ENCODE measurements at places on chromosomes 12 and 14.

- DNase-seq: no peak
These were observed 133.1 kb downstream of the CACNA1C start for GRCh38 chr12:2185751-2186341.

DNA sequence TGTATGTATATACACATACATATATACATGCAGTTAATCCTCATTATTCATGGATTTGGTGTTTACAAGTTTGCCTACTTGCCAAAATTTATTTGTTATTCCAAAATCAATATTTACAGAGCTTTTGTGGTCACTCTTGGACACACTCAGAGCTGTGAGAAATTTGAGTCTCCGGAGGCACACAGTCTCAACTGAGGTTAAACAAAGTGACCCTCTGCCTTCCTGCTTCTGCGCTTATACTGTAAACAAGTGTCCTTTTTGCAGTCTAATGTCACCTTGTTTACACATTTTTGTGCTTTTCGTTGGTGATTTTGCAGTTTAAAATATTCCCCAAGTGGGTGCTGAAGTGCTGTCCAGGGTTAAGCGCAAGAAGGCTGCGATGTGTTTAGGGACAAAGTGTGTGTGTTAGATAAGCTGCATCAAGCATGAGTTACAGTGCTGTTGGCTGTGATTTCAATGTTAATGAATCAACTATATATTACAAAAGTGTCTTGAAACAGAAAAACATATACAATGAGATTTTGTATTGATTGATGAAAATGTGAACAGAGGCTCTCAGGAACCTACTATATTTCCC, 13.1 kb upstream of the LTA4H start:
- DNase-seq: no peak

DNA sequence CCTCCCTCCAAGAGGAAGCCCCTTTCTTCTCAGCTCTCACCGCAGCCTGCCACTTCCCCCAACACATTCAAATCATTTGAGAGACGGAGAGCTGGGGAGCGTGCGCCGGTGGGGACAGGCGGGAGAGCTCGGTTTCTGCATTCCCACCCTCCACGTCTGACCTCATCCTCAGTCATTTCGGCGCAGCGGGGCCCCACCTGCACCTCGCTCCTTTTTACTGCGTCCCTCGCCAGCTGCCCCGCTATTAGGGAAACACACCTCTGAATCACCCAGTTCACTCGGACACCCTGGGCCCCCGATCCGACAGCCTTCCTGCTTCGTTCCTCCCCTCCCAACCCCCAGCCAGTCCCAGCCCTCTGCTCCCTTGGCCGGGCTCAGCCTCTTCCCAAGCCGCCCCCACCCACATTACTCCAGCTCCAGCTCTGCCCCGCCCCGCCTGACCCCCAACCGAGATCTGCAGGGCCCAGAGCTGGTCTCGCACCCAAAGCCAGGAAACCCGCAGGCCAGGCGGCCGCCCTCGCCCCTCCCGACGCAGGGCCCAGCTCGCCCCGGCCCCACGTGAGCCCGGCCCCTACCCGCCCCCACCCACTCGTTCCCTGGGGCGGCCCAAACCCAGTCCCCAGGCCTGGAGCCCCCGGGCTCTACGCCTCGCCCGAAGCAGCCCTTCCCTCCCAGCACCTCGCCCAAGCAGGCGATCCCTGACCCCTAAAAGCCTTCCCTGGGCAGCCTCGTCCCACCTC, 783 bp downstream of the CORO1C start:
- no peak for DNase-seq

DNA sequence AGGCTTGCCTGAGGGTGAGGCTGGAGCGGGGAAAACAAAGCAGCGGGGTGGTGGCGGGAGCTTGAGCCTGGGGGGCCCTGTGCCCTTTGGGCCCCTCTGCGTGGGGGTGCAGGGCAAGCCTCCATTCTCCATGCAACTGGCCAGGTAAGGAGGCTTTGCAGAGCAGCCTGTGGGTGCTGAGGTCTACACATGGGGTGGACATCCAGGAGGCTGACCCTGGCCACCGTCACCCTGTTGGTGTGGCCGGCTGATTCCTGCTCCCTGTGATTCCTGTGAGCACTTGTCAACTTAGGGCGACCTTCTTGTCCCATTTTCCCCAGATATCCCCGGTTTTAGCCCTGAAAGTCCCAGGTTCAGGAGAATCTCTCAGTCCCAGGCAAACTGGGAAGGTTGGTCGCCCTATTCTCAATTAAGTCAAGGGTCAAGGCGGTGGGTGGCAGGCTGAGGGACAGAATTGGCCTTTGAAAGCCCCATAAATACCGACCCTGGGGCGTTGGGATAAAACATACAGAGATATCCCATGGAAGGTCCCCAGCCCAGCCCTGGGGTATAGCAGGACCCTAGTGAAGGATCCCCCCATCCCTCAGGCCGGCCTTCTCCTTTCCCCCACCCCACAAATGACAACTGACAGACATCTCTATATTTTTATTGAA, 70.5 kb downstream of the PRIMA1 start:
- DNase-seq: no peak

- no peak for DNase-seq
These were observed 53.5 kb downstream of the ARMH4 start for GRCh38 chr14:58098507-58098906.

DNA sequence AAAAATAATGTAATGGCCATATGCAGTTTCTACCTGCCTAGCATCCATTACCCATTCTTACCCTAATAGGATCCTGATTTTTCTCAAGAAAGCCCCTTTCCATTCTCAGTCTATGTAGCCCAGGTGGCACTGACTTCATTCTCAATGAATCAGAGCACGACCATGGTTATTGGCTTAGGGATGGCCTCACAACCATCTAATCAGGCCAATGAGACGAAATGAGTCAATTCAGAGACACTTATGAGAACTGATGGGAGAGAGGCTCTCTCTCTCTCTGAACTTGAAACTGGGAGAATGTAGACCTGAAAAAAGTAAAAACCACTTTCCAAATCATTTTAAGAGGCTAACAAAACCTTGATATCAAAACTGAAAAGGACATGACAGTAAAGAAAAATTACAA, 45.3 kb upstream of the OXA1L start:
- no peak for DNase-seq

DNA sequence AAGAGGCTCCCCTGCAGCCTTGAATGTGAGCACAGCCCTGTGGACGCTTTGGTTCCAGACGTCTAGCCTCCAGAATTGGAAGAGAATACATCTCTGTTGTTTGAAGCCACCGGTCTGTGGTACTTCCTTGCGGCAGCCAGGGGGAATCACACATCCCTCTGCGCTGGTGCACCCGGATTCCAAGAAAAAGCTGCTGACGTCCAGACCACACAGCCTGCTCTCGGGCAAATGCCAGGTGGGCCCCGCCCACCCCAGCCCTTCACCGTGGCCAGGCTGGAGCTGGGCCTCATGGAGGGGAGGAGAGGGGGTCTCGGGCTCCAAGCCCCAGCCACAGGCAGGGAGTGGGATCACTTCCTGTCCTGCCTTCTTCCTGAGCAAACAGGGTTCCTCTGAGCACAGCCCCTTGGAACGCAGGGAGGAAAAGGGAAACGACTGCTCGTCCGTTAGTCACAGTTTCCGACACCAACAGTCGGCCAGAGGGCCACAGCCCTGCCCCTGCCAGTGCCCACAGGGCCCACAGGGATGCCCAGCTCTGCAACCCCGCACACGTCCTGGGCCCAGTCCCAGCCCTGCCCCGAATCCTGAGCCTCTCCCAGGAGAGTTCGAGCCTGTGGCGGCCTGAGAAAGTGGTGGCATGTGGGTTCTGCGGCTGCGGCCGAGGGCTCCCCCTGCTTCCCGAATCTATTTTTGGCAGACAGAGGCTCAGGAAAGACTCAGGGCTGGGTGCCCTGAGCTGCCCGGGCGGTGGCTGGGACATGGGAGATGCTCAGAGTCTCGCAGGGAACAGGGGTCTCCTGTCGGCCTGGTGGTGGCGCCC, 85.3 kb downstream of the RFLNA start:
- no peak for DNase-seq

- DNase-seq: no peak
These were observed 4.8 kb downstream of the ELK3 start for GRCh38 chr12:96198965-96199364.

GRCh38 chr12:57119294-57120085, 8.3 kb upstream of the STAT6 start:
- DNase-seq: no peak

DNA sequence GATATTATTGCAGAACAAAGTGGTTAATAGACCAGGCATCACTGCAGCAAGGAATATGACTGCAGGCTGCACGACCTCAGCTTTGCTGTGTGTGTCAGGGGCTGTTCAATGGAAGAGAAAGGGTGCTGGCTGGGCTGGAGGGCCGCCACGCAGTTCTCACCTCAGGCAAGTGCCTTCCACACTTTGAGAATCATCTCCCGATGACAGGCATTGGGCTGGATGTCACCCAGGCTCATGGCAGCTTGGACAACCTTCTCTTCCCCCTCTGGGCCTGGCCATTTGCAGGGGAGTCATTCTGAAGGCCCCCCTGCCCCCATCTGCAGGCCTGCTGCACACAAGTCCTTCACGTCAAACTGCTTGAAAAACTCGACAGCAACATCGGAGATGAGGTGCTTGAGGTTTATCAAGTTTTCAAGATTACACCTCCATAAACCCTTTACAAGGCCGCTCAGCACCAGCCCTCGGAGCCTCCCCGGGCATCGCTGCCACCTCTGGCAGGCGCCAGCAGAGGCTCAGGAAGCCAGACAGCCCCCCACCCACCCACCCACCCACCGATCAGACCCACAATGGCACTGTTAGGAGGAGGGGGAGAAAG, 165.9 kb upstream of the GSC start:
- DNase-seq: no peak

DNA sequence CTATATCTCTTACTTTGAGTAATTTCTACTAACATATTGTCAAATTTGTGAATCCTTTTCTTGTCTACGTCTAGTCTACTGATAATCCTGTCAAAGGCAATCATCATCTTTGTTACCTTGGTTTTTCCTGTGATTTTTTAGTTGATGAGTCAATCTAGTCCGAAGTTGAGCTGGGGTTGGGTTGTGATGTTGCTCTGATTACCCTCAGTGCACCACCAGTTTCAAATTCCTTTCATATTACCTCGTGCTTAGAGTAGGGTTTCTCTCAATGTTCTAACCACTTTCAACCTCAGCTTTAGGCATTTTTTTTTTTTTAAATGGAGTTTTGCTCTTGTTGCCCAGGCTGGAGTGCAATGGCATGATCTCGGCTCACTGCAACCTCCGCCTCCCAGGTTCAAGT, 186.8 kb downstream of the BTG1 start:
- DNase-seq: no peak

GRCh38 chr14:91405241-91405721, 12.3 kb downstream of the CCDC88C start:
- no peak for DNase-seq

GRCh38 chr12:119938049-119938667, 50.9 kb upstream of the BICDL1 start:
- DNase-seq: peak; percentile 2

GRCh38 chr12:100987552-100988521, 193.3 kb downstream of the ANO4 start:
- no peak for DNase-seq

GRCh38 chr14:68401855-68402254, 391.0 kb downstream of the ZFP36L1 start:
- DNase-seq: no peak

DNA sequence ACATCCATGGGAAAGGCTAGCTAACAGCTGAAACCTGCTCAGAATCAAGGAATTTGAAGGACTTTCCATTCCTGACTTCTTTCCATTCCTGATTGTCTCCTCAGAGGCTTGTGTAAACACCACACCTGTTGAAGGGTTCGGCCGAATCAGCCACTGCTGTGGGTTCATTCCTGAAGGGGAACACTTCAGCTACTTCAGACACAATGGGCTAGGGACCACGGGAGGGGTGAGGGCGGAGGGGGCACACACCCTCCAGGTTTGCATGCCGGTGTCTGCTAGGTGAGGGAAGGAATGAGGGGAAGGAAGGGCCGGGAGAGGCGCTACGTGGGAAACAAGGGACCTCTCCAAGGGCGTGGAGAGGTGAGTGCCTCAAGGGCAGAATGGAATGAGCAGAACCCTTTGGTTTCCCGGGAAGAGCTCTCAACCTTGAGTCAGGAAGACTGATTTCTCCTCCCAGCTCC, 1.3 kb downstream of the GPRC5A start:
- DNase-seq: no peak

- no peak for DNase-seq
These were observed at the start of gene MIA2 for GRCh38 chr14:39233680-39234326. Gene MIA2, plus strand, starts transcription at chr14:39233915. Its CDS starts 200 bp downstream, at chr14:39234115.

DNA sequence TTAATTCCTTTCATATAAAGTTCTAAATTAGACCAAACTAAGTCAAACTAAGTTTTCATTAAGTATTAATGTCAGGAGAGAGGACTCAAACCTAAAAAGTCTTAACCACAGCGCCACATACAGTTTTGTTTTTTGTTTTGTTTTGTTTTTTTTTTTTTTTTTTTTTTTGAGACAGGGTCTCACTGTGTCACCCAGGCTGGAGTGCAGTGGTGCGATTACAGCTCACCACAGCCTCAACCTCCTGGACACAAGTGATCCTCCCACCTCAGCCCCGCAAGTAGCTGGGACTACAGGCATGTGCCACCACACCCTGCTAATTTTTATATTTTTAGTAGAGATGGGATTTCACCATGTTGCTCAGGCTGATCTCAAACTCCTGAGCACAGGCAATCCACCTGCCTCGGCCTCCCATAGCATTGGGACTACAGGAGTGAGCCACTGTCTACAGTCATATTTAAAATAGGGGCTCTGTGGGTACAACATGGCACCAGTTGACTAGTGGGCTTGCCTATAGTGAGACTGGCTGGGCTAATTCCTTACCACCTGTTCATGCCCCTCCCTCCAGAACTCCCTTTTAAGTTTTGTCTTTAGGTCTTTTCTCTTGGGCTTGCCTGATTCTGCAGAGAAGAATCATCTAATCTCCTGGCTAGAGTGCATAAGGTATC, 110.2 kb downstream of the PPP2R5E start:
- DNase-seq: no peak

- peak; percentile 4 for DNase-seq
These were observed 34.2 kb upstream of the KICS2 start for GRCh38 chr12:64256166-64256800.

DNA sequence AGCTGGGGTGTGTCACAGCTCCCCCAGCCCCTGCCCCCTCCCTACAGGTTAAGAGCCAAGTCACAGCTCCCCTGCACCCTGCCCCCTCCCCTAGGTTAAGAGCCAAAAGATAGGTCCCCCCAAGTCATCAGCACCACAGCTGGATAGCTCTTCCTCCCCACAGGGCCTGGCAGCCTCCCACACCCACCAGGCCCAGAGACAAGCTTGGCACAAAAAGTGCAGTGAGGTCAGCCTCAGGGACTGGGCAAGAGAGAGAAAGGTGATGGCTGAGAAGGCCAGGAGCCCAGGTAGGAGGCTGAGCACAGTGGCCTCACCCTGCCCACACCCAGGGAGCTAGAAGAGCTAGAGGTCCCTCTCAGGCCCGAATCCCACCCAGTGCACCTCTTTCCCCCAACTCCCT, 8.7 kb downstream of the ITGA7 start:
- no peak for DNase-seq

All from keratinocyte (primary cell).